ENCODE measurements at places on chromosomes 6 and 20.

DNA sequence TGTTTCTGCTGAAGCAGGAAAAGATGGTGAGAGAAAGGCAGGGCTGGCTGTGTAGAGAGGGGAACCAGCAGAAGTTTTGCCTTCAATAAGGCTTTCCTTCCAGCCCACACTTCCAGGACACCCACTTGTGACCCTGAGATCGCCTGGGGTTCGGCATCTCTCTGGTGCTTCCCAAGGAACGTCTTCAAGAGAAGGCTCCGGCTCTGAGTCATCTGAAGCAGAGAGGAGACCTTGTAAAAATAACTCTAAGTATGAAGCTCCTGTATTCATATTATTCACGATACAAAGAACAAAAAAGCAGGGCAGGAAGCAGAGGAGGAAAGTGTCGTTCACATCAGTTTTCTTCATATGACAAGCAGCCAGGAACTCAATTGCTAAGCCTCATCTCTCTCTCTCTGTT is 95.4 kb upstream of the MRPS10 start:
- no peak for DNase-seq

- DNase-seq, result no peak
Measured at GRCh38 chr6:83153883-83154521, 39.1 kb downstream of the PGM3 start.

DNA sequence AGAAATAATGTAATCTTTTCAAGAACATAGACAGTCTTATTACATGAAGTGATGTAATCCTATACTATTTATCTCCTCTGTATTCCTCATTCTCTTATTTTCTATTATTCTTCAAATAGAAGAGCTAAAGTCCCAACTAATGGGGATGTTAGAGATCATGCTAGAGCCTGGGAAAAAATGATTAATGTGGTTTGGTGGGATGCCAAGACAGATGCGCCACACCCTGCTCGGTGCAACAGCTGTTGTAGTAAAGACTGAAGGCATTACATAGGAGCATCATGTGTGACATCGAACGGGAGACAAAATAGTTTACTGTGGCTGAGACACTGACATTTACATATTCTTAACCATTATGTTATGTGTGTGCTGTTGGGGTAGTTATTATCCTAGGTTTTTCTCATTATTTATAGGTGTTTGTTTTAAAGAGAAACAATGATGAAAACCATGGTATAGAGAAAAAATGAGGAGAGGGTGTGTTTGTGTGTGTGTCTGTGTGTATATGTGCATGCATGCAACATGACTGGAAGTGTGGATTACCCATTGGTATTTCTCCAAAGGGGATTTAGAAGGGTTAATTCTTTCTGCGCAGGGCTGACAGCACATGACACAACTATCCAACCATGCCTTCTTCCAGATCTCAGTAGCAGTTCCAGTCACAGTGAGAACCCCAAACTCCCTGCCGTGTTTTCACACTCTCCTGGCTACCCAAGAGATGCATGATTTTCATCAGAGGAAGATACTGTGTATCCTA is 155.3 kb downstream of the EYA4 start:
- no peak for DNase-seq

- DNase-seq, result no peak
Measured at GRCh38 chr6:44761046-44761445, 373.5 kb downstream of the CDC5L start.

DNA sequence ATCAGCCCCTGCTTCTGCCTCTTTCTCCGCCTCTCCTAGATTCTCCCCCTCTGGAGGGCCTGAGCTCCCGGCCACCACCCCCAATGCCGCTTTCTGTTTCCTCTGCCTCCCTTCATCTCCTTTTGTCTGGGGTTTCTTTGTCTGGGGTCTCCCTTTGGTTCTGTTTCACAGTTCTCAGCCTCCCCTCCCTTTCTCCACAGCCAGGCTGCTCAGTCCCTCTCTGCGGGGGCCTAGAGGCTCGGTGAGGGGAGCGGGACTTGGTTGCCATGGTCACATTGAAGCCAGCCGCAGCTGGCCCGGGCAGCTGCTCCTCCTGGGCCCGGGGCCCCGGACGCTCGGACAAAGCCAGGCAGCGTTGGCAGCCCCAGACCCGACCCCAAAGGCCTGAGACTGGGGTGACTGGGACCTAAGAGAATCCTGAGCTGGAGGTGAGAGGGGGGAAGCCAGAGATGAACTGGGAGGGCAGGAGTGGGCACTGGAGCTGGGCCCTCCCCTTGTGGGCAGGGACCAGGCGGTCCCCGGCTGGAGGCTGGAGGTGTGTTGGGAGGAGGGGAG is 3.5 kb upstream of the DDR1 start:
- DNase-seq, result no peak

- DNase-seq, result no peak
Measured at GRCh38 chr6:21846541-21847451, 253.2 kb downstream of the SOX4 start.

GRCh38 chr6:28864326-28864923 is 59.4 kb downstream of the TRIM27 start:
- DNase-seq, result no peak

DNA sequence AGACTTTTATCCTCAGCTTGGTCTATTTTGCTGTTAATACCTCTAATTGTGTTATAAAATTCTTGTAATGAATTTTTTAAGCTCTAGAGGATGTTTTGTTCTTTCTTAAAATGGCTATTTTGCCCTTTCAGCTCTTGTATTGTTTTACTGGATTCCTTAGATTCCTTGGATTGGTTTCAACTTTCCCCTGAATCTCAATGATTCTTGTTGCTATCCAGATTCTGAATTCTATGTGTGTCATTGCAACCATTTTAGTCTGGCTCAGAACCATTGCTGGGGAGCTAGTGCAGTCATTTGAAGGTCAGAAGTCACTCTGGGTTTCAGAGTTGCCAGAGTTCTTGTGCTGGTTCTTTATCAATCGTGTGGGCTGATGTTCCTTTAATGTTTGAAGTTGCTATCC is 37.1 kb downstream of the OTOR start:
- no peak for DNase-seq

GRCh38 chr6:166737261-166737660 is 110.2 kb upstream of the RPS6KA2 start:
- DNase-seq, result no peak

DNA sequence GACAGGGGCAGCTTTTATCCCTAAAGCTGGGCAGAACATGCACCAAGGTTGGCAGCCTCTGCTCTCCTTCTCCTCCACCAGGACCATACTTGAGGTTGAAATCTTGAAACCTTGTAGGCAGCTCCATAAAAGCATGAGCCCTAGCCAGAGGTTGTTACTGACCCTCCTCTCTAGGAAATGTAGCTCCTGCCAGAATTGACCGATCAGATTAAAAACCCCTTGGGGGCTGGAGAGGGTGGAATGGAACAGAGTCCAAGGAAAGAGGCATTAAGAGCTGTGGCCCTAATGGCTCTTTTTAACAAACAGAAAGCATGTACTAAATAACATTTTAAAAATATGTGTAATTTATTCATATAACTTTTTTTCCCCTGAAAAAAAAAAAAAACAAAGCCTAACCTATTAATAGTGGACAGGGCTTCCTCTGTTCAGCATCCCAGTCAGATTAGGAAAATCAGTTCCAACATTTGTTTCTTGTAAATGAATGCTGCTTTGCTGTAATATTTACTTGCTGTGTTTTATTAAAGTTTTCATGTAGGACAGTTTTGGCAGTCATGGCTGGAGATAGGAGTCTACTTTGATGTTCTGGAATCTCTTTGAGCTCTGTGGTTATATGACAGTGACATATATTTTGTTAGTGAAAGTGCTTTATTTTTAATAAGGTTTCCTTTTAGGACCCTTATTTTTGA is 41.3 kb downstream of the MTHFD1L start:
- no peak for DNase-seq

- no peak for DNase-seq
Measured at GRCh38 chr20:57272883-57273535, 6.6 kb upstream of the BMP7 start.

DNA sequence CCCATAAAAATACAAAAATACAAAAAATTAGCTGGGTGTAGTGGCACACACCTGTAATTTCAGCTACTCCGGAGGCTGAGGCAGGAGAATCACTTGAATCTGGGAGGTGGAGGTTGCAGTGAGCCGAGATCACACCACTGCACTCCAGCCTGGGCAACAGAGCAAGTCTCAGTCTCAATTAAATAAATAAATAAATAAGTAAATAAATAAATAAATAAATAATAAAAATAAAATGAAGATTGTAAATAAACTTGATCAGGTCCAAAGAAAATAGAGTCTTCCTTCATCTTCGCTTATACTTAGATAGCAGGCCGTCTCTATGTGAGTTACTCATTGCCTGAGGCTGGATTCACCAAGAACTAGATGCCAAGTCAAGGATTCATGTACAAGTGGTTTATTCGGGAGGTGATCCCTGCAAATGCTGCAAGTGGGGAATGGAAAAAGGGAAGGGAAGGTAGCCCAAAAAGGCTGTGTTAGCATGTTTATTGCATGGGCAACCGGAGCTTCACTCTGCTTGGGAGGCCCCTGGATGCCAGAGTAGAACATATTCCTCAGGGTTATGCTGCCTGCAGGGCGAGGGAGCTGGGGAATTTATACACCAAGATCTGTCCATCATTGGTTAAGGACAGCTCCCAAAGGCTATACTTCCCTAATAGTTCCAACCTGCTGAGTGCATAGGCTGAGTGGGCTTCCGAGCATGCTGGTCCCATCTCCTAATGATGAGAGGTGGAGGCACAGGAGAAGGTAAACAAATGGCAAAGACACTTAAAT is 16.3 kb downstream of the PRND start:
- no peak for DNase-seq

GRCh38 chr6:24072038-24072746 is 53.8 kb upstream of the NRSN1 start:
- no peak for DNase-seq

GRCh38 chr20:37042986-37043972 is 52.5 kb downstream of the RBL1 start:
- no peak for DNase-seq

- DNase-seq, result no peak
Measured at GRCh38 chr6:3773678-3774298, 22.3 kb upstream of the PXDC1 start.

GRCh38 chr20:25398376-25399036 is 7.9 kb upstream of the ABHD12 start:
- no peak for DNase-seq

GRCh38 chr6:110703906-110704594 is 111.2 kb downstream of the CDK19 start:
- DNase-seq, result no peak

GRCh38 chr6:87574237-87574804 is 15.5 kb downstream of the RARS2 start:
- no peak for DNase-seq

DNA sequence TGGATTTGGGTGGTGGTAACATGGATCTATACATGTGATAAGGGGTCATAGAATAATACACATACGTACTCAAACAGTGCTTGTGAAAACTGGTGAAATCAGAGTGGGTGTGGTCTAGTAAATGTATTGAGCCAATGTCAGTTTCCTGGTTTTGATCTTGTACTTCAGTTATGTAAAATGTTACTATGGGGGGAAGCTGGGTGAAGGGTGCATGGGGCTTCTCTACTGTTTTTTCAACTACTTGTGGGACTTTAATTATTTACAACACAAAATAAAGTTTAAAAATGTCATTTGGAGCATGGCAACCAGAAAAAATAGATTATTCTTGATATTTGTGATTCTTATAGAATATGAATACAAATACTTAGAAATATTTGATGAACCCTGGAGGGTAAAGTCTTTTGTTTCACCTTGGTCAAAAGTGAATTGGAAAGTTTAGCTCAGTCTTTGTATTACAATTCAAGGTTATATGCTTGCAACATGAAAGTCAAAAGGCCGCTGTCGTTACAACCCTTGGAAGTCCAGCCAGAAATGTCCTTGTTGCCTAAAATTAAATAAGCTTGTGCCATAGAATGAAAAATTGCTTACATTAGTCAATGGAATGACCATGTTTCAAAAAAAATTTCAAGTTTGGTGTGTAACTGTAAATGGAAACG is 74.1 kb downstream of the TXNDC5 start:
- no peak for DNase-seq

DNA sequence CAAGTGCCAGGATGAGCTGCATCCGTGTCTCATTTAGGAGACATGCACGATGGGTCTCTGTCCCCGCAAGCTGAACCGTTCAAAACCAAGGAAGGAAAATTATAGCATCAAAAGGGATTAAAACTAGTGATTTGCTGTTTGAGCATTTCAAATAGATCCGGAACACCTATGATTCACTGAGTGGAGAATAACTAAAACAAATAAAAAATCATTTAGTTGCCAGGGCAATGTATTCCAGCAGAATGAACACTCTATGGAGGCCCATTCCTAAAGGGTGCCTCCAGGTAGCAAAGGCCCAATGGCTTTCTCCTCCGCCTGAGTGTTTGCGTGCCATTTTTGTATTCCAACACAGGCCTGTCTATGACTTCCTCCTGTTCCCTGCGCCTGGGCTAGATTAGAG is 354.8 kb downstream of the ZFAND3 start:
- no peak for DNase-seq

GRCh38 chr6:70166088-70166958 is 136.6 kb downstream of the COL9A1 start:
- DNase-seq, result peak; percentile 9

DNA sequence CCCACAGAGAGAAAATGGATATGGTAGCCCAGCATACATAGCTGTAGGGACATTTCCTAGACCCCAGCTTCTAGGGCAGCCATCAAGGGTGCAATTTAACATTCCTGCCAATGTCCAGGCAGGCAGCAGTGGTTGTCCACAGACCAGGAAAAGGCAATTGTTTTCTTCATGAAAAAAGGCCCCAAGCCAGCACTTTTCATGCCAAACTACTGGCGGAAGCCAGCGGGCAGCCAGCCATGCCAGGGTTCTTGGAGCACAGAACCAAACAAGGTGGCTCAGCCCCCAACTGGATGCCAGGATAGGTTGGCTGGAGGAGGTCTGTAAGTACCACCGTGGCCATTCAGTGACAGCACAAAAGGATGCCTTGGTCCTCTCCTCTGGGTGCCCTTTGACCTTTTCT is 94.6 kb downstream of the BANF2 start:
- no peak for DNase-seq

GRCh38 chr6:41258196-41258493 is 28.3 kb downstream of the TREM1 start:
- DNase-seq, result no peak

DNA sequence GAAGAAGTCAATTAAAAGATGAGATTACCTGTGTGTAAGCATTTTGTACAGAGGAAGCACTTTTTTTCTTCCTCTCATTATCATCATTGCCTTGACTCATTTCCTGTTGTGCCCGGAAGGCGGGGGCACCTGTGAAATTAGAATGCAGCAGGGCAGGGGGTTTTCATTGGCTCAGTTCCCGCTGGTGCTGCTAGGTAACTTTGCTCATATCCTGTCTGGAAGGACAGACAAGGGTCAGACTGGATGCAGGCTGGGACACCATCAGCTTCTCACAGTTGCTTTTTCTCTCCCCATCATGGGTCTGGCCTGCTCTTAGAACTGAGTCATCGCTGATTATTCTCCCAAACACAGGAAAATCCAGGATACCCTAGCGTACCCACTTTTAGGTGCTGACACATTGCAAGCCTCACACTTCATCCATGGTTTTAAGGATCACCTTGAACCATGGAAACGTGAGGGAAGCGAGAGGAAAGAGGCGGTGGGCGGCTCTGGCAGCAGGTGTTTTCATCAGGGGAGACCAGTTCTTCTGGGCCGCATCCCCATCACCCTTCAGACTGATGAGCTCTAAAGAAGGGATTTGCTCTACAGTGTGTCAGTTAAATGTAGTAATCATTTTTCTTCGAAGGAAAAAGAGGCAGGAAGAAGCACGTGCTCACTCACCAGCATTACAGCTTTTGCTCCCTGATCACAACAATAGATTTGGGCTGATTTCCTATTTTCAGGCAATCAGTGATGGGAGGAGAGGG is 195.7 kb upstream of the SASH1 start:
- no peak for DNase-seq

- DNase-seq, result no peak
Measured at GRCh38 chr20:52616629-52617028, 355.5 kb upstream of the TSHZ2 start.
